ENCODE measurements at places on chromosomes 5 and 9.

DNA sequence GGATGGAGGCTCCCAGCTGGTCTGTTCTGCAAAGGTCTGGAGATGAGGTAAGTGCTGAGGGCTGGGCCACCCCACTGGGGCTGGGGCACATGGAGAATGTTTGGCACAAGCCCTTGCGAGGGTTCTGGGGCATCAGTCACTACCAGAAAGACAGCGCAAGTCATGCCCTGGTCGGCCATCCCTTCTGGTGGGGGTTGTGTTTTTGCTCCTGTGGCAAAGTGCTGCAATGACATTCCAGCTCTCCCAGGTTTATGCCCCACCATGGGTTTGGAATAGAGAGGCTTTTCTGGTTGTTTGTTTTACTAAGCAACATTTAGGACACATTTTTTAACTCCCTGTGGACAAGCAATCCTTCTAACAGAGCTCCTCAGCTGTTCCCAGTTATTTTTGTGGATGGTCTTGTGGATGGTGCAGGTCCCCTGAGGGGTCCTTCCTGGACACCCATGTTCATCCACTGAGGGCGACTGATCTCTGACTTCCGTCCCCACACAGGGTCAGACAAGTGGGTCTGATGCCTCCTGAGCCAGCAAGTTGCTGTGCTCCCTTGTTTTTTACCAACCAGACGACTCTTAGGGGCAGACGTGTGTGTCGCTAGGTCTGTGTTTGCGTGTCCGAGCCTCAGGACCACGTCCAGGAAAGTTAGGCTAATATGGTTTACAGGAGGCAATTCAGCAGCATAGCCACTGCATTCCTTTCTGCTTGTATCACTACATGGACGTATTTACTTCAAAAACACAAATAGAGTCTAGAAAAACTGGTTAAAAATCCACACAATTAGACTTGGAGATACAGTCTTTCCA lies 64.9 kb upstream of the ECM2 start:
- DNase-seq: no peak

- DNase-seq: no peak
Measured at GRCh38 chr5:59093329-59093728, 510.5 kb downstream of the RAB3C start.

- DNase-seq: no peak
Measured at GRCh38 chr5:147410496-147411358, 99.1 kb downstream of the DPYSL3 start.

- no peak for DNase-seq
Measured at GRCh38 chr5:124908581-124909451, 162.4 kb upstream of the ZNF608 start.

- DNase-seq: no peak
Measured at GRCh38 chr5:4781299-4781698, 358.8 kb upstream of the ADAMTS16 start.

GRCh38 chr9:96025995-96026602 lies 150.6 kb downstream of the ERCC6L2 start:
- DNase-seq: no peak

- no peak for DNase-seq
Measured at GRCh38 chr5:172791286-172791685, 20.3 kb upstream of the DUSP1 start.

GRCh38 chr9:97907632-97908031 lies 14.7 kb downstream of the TRMO start:
- no peak for DNase-seq

- no peak for DNase-seq
Measured at GRCh38 chr5:180807654-180808414, 5.2 kb upstream of the MGAT1 start.

DNA sequence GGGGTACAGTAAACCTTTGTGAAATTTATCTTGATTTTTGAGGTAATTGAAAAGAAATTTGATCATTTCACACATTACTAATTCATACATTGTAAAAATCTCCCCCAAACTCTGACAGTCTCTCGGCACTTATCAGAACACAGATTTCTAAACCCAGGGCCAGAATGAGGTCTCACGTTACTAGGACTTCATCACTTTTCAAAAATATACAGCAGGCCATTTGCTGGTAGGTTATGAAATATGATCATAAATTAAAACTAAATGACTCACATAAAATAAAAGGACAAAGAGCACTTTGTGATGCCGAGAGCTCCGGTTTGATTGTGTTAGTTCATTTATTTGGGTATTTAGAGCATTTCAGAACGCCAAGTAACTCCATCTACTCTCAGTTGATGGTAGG lies 17.0 kb downstream of the MSX2 start:
- no peak for DNase-seq

DNA sequence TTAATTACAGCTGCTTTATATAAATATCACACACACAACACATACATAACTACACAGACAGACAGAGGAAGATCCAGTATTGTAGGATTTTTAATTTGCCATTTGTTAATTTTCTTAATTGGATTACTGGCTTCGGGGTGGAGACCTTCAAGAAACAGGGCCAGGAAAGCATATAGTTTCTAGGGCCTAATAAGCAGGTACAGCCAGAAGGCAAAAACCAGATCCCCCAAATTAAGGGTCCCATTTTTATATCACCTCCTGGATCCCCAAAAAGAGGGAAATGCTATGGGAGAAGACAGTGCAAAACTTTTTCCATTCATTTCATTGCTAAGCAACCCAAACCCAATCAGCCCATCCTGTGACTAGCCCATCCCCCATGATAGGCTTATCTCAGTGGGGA lies 373.3 kb upstream of the FAM174A start:
- no peak for DNase-seq

GRCh38 chr5:107607671-107608345 lies 62.9 kb downstream of the EFNA5 start:
- DNase-seq: no peak

GRCh38 chr5:178564397-178564796 lies 25.8 kb downstream of the COL23A1 start:
- DNase-seq: no peak

DNA sequence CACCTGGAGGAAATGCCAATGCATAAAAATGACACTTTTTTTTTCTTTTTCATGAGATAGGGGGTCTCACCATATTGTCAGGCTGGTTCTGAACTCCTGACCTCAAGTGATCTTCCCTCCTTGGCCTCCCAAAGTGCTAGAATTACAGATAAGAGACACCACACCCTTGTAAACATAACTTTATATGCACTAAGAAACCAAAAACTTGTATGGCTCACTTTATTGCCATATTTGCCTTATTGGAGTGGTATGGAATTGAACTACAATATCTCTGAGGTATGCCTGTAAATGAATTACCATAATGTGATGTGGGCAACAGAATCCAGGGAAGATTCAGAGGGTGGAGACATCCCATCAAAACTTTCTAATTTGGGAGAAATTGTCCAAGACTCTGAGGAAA lies 113.9 kb downstream of the UGCG start:
- no peak for DNase-seq

DNA sequence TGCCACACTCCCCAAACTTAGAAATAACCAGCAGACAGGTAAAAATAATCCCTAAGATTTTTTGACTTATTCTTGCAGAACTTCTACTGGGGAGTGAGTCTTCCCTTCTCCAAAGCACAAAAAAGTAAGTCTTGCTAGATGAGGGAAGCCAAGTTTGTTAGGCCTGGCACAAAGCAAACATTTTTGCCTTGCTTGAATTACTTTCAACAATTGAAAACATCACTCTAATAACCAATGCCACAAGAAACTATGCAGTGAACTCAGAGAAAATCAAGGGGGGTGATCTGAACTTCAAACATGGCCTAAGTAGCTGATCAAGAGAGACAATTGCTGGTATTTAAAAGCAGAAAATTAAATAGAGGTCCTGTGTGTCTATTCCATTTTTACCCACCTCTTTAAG lies 123.6 kb upstream of the SLC1A3 start:
- DNase-seq: no peak

DNA sequence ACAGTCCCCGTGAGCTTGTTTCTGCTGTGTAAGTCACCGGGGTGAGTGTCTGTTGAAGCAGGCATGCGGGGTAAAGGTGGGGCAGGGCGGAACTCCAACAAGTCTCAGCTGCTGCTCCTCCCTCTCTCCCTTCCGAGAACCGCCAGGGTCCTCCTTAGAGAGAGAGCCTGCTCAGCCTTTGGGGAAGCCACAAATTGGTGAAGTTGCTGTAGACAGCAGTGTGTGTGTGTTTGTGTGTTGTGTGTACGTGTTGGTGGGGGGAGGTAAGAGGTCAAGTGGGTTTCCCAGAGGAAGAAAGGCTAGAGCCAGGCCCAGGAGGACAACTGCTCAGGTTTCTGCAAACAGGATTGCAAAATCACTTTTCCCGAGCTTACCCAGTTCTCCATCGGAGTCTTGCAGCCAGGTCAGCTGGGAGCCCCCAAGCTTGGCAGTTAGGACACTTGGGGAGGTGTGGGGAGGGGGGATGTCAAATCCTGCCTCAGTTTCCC lies 38.9 kb upstream of the DAB2IP start:
- DNase-seq: no peak

DNA sequence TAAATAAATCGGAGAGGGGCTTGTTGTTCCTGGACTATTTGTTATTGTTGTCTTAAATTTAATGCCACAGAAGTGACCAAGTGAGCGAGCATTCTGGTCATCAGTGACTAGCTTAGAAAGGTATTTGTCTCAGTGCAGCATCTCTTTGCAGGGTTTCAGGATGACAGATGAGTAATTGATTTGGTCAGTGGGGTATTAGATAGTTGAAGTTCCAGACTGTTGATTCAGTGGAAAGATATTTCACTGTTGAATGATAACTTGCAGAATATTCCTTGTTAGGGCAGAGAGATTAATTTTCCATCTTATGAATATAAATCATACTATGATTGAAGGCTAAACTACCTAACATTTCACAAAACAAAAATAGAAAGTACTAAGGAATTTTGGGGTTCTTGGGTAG lies 122.4 kb downstream of the TRIO start:
- no peak for DNase-seq

DNA sequence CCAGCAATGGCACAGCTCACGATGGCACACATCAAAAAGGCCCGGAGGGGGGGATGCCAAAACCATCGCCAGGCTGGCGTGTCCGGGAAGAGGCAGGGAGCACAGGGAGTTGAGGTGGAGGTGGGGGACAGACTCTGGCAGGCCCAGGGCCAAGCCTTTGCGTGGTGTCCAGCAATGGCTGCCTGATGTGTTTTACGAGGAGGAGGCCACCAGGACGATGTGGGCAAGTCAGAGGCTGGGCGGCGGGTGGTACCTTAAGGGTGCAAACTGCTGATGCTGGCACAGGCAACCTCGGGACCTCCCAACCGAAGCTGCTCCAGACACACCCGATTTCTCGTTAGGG lies 4.7 kb downstream of the VAV2 start:
- no peak for DNase-seq

- no peak for DNase-seq
Measured at GRCh38 chr5:24351285-24351684, 293.5 kb downstream of the CDH10 start.

DNA sequence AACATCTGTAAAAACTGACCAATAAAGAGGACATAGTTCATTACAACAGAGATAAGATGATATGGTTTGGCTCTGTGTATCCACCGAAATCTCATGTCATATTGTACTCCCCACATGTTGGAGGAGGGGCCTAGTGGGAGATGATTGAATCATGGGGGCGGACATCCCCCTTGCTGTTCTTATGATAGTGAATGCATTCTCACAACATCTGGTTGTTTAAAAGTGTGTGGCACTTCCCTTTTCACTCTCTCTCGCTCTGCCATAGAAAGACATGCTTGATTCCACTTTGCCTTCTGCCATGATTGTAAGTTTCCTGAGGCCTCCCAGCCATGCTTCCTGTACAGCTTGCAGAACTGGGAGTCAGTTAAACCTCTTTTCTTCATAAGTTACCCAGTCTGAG lies 292.8 kb downstream of the SLF1 start:
- no peak for DNase-seq

DNA sequence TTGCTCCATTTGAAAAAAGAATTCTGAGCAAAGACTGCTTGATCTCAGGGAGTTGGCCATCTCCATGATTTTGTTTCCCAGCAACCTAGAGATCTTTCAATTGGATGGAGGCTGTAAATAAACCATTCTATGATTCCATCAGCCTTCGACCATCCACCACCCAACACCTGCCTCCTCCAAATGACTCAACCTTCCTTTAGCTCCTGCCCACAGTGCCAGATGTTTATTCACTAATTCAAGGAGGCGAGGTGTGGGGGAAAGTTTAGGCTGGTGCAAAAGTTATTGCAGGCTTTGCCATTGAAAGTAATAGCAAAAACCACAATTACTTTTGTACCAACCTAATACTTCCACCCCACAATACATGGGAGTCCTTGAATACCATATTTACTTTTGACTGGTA lies 327.5 kb downstream of the CAAP1 start:
- DNase-seq: no peak

- no peak for DNase-seq
Measured at GRCh38 chr5:62568800-62569432, 9.7 kb upstream of the LRRC70 start.

- DNase-seq: no peak
Measured at GRCh38 chr5:25357605-25358004, 712.8 kb upstream of the CDH10 start.

DNA sequence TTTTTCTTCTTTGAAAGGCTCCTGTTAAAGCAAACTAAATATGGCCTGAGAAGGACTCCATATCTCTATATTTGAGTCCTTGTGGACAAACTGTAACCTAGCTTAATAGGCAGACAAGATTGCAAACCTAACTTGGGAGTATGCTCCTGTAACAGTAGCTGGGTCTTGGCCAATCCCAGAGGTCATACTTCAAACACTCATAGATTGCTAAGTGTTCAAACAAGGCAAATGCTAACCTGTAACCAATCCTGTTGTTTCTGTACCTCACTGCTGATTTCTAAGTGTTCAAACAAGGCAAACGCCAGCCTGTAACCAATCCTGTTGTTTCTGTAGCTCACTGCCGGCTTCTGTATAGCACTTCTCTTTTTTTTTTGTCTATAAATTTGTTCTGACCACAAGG lies 50.6 kb upstream of the CLK4 start:
- DNase-seq: no peak

DNA sequence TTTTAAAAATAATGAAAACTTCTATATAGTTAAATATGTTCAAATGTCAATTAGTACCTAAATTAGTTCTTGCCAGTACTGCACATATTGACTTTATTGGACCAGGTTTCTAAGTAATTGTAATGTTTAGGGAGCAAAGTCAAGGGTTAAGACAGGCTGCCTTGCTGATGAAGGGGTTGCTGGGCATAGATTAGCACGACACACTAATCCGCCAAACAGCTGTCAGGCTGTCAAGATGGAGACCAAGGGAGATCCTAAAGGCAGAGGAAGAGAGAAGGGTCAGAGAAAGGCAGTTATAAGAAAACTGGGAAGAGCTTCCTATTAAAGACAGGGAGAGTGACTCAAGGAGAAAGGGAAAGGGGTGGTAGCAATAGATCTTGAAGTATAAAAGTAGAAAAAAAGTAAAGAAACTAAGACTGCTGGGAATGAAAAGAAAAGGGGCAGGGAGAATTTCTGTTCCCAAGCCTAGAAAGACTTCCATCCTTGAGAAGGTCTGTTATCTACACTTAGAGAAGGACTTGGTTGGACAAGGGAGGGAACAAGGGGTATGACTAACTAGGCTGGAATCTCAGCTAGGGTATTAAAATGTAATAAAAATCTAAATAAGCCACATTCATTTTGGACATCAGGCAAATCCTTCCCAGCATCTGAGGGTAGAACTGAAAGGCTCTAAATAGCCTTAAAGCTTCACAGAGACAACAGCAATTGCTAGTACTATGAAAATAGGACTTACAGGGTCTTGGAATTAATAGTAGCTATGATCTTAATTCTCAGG lies 188.7 kb downstream of the FBXL17 start:
- no peak for DNase-seq

GRCh38 chr9:18385696-18386490 lies 88.1 kb upstream of the ADAMTSL1 start:
- no peak for DNase-seq

GRCh38 chr9:101403516-101404285 lies 5.0 kb downstream of the ZNF189 start:
- no peak for DNase-seq

GRCh38 chr5:89470658-89471057 lies 587.7 kb upstream of the MEF2C start:
- no peak for DNase-seq

All from activated naive CD4-positive, alpha-beta T cell treated with anti-CD3 and anti-CD28 coated beads, Interleukin-2, amount 10 ng/mL, durations not matched to agents 7 days and 5 days (primary cell).